ENCODE measurements at places on chromosomes 3 and 15. TPM values are rescaled to one million over a fixed set of nuclear protein-coding genes. Genes with fewer than 3 reads are reported as not detected.

The KCNMB3 gene
- 0.20 TPM for total RNA-seq

The MEIS2 gene
- total RNA-seq = not detected

The CFAP161 gene
- total RNA-seq = not detected

The CNTN3 gene
- total RNA-seq = not detected

The CHRNA5 gene
- total RNA-seq = 1.5 TPM

The PLA2G4E gene
- not detected for total RNA-seq

The EHD4 gene
- total RNA-seq = 31.8 TPM

The GPR156 gene
- not detected for total RNA-seq

DNA sequence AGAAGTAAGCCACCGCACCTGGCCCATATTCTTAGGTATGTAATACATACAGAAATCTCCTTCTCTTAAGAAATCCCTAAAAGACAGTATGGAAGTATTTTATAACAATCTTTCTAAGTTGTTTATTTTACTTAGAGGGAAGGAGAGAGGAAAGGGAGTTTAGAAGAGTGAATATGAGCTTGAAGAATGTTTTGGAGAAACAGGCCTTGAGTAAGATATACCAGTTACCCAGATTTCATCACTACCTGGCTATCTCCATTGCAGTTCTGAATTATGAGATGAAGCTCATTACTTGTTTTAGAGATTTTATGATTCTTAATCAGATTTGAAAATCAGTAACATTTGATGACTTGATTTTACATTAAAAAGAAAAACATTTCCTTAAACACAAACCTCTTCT, 71.9 kb downstream of the DCUN1D1 start:
- DNase-seq = no peak
- no peak overlapping the region for H3K27ac ChIP-seq
- no peaks in the 10 kb centered on the region for H3K27me3 ChIP-seq

- no peaks in the 10 kb centered on the region for H3K36me3 ChIP-seq
- DNase-seq = peak; percentile 24
- no peak overlapping the region for H3K4me3 ChIP-seq
- H3K27me3 ChIP-seq = peaks cover 12% of the 10 kb centered on the region
- no peaks in the 10 kb centered on the region for H3K4me1 ChIP-seq
- no peak overlapping the region for H3K27ac ChIP-seq
These were observed 54.3 kb downstream of the DGKG start for GRCh38 chr3:186307594-186308221.

DNA sequence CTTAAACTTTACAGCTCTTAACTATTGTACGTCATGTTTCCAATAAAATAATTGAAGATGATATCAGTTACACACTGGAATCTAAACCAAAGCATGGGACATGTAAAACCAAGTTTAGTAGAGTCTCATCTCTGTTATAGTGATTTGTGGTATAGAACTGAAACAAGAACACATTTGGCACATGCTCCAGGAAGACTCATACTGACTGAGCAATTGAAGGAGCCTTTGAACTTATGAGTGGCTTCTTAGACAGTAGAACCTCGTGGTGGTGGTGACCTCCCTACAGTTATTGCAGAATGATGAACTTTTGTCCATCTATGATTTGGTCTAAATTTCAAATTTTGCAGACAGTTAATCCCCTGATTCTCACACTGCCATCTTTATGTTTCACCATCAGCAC, 729.7 kb downstream of the ROBO1 start:
- H3K27ac ChIP-seq = no peak overlapping the region
- no peaks in the 10 kb centered on the region for H3K4me1 ChIP-seq
- DNase-seq = no peak
- H3K27me3 ChIP-seq = no peaks in the 10 kb centered on the region
- H3K4me3 ChIP-seq = no peak overlapping the region
- no peaks in the 10 kb centered on the region for H3K36me3 ChIP-seq

GRCh38 chr3:54988302-54988837, 60.5 kb upstream of the LRTM1 start:
- H3K27me3 ChIP-seq = no peaks in the 10 kb centered on the region
- H3K27ac ChIP-seq = no peak overlapping the region
- H3K4me1 ChIP-seq = no peaks in the 10 kb centered on the region
- H3K4me3 ChIP-seq = no peak overlapping the region
- no peak for DNase-seq

DNA sequence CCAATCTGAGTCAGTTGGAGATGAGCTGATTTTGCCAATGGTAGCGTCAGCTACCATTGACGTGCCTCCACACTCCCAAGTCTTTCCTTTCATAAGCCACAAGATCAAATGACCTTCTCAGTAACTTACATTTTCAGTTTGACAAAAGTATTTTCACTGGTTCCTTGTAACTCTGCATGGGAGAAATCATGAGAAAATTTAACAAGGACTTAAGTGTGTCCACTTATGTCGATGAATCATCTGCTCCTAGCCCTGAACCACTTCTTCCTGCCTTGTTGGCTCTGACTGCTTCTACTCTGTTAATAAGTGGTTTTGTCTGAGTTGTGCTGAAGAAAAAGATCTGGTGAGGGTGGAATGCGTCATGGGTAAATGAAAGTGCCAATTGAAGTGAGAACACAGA, 101.2 kb downstream of the NFKBIZ start:
- H3K36me3 ChIP-seq = no peaks in the 10 kb centered on the region
- DNase-seq = peak; percentile 22
- peaks cover 23% of the 10 kb centered on the region for H3K4me1 ChIP-seq
- no peak overlapping the region for H3K4me3 ChIP-seq
- H3K27me3 ChIP-seq = no peaks in the 10 kb centered on the region
- H3K27ac ChIP-seq = no peak overlapping the region

- H3K4me1 ChIP-seq = peaks cover 17% of the 10 kb centered on the region
- H3K27ac ChIP-seq = no peak overlapping the region
- H3K27me3 ChIP-seq = no peaks in the 10 kb centered on the region
- H3K4me3 ChIP-seq = no peak overlapping the region
These were observed 3.2 kb downstream of the TNNC1 start for GRCh38 chr3:52450489-52451236.

GRCh38 chr15:101183226-101183930, 68.5 kb downstream of the CHSY1 start:
- H3K27me3 ChIP-seq = no peaks in the 10 kb centered on the region
- no peak overlapping the region for H3K27ac ChIP-seq
- H3K4me3 ChIP-seq = no peak overlapping the region

DNA sequence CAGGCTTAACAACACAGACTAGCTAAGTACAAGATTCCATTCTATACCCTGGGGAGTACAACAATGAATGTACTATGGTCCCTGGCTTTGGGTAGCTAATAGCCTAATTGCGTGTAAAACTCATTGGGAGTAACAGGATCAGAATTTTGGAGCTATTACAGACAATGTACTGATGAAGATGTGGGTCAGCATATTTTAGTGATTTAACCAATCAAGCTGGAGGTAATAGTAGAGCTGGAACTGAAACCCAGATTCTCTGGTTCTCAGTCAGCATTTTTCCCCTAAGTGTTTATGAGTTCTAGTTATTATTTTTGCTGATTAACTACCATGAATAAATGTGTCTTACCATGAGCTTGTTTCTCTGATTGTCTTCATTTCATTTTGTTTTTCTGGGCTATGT, 578.7 kb downstream of the NLGN1 start:
- H3K36me3 ChIP-seq = no peaks in the 10 kb centered on the region
- no peak for DNase-seq
- no peak overlapping the region for H3K27ac ChIP-seq
- H3K4me3 ChIP-seq = no peak overlapping the region

DNA sequence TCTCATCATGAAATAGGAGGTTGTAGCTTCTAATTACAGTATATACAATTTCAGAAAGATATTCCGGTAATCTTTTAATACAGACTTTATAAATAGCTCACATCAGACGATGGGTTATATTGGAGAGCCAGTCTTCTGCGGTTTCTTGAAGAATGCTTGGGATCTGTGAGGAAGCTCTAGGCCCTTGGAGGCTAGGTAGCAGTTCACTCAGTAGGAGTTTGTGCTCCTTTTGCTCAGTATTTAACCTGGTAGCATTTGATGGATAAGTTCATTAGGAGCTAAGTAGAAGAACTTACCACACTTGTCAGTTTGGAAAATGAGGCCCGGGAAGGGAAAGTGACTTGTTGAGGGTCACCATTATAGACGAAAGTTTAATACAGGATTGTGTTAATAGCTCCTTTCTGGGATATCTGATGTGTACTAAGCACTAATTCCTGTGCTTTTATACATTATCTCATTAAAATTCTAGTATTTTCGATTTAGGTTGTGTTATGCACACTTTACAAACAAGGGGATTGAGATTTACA, 2.8 kb downstream of the FNDC3B start:
- peaks cover 36% of the 10 kb centered on the region for H3K4me1 ChIP-seq
- peaks cover 1% of the 10 kb centered on the region for H3K36me3 ChIP-seq
- H3K27me3 ChIP-seq = no peaks in the 10 kb centered on the region
- H3K27ac ChIP-seq = no peak overlapping the region
- no peak for DNase-seq
- no peak overlapping the region for H3K4me3 ChIP-seq

- no peak overlapping the region for H3K4me3 ChIP-seq
- no peak overlapping the region for H3K27ac ChIP-seq
- H3K36me3 ChIP-seq = peaks cover 32% of the 10 kb centered on the region
- peaks cover 2% of the 10 kb centered on the region for H3K4me1 ChIP-seq
These were observed 34.3 kb downstream of the U2SURP start for GRCh38 chr3:143035466-143036211.

DNA sequence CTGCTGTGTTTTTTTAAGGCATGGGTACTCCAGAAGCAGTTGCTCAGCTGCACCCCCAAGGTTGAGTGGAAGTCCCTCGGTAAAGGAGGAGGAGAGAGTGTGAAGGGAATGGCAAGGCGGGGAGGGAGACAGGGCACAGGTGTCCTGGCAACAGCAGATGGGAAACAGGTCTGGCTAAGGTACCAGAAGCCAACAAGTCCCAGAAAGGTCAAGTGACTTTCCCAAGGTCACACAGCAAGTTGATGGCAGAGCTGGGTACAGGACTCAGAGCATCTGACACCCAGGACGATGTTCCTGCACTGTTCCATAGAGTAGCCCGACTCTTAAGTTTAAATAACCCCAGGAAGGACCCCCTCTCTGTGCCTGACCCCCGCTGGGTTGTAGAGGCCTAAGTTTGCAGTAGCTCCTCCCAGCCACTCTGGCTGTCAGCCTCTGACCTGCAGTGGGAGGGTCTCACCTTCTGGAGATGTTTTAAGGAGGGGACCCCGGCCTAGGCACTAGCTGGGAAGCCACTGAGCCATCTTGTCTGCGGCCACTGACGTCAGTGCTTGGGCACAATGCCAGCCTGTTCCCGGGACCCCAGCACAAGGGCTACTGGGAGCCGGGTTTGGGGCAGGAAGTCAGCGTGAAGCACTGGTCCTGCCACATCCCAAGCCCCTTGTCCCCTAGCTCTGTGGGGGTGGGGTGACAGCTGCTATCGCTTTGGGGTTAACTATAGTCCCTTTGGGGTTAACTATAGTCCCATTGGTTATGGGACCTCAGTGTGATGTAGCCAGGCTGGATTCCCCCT, 10.5 kb downstream of the CSK start:
- peaks cover 44% of the 10 kb centered on the region for H3K36me3 ChIP-seq
- peak overlapping the region; percentile 3 for H3K4me3 ChIP-seq
- no peaks in the 10 kb centered on the region for H3K27me3 ChIP-seq
- no peak for DNase-seq
- peaks cover 89% of the 10 kb centered on the region for H3K4me1 ChIP-seq
- H3K27ac ChIP-seq = peak overlapping the region; percentile 99

DNA sequence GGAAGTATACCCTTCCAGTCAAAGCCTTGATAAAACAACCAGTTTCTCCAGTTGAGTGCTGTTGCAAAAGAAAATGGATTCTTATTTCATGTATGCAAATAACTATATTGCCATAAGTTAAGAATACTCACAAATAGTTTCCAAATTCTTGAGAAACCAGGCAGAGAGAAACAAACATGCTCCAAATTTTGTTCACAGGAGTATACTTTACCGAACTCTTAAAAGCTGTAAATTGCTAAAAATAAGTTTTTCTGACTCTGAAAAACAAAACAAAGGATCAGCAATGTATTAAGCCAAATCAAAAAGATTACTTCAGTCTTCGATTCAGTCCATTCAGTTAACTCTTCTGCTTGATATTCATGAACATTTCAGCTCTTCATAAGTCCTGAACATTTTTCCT, 646.5 kb downstream of the MCTP2 start:
- H3K27ac ChIP-seq = no peak overlapping the region
- no peak overlapping the region for H3K4me3 ChIP-seq
- no peak for DNase-seq
- H3K27me3 ChIP-seq = peaks cover 4% of the 10 kb centered on the region
- no peaks in the 10 kb centered on the region for H3K36me3 ChIP-seq

DNA sequence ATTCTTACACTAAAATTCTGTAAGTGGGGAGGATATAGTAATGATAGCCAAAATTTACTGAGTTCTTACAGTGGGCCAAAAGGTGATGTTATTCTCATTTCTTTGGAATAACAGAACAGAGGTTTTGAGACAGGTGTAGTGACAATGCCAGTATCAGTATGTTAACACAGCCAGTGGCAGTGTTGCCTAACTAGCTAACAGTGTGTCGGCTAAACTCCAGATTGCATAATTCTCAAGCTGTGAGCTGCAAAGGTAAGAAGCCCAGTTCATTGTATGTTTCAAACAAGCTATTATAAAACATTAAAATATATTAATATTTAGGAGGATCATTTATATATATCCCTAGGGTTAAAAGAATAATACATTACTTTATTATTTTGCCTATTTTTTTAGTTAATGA, 920 bp downstream of the SLC15A2 start:
- H3K27me3 ChIP-seq = no peaks in the 10 kb centered on the region
- H3K4me1 ChIP-seq = no peaks in the 10 kb centered on the region
- H3K36me3 ChIP-seq = peaks cover 2% of the 10 kb centered on the region
- no peak overlapping the region for H3K4me3 ChIP-seq
- no peak overlapping the region for H3K27ac ChIP-seq

- peaks cover 98% of the 10 kb centered on the region for H3K36me3 ChIP-seq
- H3K27ac ChIP-seq = no peak overlapping the region
- DNase-seq = no peak
- no peaks in the 10 kb centered on the region for H3K4me1 ChIP-seq
- no peaks in the 10 kb centered on the region for H3K27me3 ChIP-seq
- no peak overlapping the region for H3K4me3 ChIP-seq
These were observed 103.4 kb downstream of the SNRPN start for GRCh38 chr15:25058080-25058785.
